ENCODE measurements at places on chromosomes 2 and 18.

GRCh38 chr2:156311976-156312375, 20.5 kb downstream of the NR4A2 start:
- DNase-seq, result no peak

DNA sequence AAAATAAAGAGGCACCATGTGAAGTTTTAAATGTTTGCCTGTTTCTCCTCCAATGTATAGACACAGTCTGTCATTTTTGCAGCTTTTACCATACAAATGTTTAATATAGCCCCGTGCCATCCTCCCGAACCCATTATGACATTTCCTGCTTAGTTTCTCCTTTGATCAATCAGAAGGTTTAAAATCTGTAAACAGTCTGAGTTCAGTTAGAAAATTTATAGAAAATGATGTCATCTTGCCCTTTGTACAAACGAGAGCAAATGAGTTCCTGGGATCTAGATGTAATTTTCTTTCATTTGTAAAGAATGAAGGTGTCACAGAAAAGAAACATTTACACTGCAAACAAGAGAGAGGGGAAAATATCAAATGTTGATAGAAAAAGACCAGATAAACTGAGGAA, 62.7 kb upstream of the NFU1 start:
- DNase-seq, result no peak

GRCh38 chr2:78541451-78542267, 483.8 kb upstream of the REG3G start:
- no peak for DNase-seq

- peak; percentile 29 for DNase-seq
Measured at GRCh38 chr18:12406371-12407111, 1.2 kb upstream of the PRELID3A start.

DNA sequence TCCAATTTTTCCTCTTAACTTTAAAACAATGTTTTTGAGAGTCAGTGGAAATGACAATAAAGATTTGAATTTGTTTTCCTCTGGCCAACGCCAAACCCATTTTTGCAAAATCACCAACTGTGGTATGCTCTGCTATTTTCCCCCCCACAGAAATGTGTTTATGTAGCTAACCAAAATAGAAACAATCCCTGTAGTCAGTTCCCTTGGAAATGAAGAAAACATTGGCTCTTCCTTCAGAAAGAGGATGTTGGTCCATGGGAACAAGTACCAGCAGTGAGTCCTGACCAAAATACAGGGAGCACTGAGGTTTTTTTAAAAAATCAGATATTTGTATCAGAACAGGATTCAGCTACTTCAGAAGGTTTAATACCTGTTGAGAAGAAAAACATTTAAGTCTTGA, 65.3 kb downstream of the SLC40A1 start:
- no peak for DNase-seq

DNA sequence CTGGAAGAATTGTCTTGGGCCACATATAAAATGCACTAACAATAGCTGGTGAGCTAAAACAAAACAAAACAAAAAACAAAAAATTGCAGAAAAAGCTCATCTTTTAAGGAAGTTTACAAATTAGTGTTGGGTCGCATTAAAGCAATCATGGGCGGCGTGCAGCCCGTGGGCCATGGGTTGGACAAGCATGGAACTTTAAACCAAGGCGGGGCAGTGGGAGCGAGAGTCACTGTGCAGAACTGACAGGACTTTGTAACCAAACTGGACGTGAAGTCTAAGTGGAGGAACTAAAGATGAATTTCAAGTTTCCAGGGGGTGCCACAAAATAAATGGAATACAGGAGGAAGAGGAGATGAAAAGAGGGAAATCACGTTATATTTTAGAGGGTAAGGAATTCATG, 80.7 kb downstream of the PSMG2 start:
- DNase-seq, result no peak

DNA sequence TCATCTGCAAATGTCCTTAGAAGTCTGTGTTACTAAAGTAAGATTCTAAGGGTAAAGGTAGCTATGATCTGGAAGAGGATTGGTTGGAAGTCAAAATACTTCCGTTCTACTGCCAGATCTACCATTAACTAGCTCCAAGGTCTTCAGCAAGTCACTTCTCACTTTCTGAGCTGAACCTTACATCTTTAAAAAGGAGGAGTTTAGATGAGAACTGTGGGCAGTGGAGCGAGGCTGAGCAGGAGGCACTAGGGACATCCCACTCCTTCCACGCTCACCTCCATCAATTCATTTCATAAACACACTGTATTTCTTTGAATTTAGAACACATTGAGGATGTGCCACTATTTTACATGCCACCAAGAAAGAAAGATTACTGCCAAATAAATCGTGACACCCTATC, 143.0 kb downstream of the ABCA12 start:
- DNase-seq, result no peak

GRCh38 chr18:66662632-66663031, 58.7 kb upstream of the CDH19 start:
- peak; percentile 6 for DNase-seq

- DNase-seq, result no peak
Measured at GRCh38 chr18:70536370-70537062, 247.7 kb downstream of the SOCS6 start.

GRCh38 chr18:39872651-39873050, 2082.4 kb upstream of the PIK3C3 start:
- DNase-seq, result no peak

- DNase-seq, result no peak
Measured at GRCh38 chr2:127640082-127641072, 5.6 kb upstream of the GPR17 start.

- DNase-seq, result no peak
Measured at GRCh38 chr18:55857956-55858355, 270.0 kb upstream of the TCF4 start.

DNA sequence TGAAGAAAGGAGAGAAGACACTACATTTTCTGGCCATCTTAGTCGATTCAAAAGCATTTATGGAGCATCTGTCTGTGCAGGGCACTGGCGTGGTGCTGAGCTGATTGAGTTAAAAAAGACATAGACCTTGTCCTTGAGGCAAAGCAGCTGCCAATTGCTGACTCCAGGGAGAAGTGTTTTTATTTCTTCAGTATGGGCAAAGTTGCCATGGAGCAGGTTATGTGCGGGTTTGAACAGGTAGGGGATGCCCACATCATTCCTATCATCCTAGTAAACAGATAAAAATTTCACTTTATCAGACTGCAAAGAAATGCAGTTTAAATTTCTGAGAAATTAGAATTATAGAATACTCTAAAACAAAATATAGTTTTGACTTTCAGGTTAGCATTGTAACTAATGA, 125.8 kb downstream of the NUP35 start:
- DNase-seq, result no peak

- DNase-seq, result peak; percentile 43
Measured at GRCh38 chr18:60892441-60892840, 440.8 kb upstream of the CDH20 start.

DNA sequence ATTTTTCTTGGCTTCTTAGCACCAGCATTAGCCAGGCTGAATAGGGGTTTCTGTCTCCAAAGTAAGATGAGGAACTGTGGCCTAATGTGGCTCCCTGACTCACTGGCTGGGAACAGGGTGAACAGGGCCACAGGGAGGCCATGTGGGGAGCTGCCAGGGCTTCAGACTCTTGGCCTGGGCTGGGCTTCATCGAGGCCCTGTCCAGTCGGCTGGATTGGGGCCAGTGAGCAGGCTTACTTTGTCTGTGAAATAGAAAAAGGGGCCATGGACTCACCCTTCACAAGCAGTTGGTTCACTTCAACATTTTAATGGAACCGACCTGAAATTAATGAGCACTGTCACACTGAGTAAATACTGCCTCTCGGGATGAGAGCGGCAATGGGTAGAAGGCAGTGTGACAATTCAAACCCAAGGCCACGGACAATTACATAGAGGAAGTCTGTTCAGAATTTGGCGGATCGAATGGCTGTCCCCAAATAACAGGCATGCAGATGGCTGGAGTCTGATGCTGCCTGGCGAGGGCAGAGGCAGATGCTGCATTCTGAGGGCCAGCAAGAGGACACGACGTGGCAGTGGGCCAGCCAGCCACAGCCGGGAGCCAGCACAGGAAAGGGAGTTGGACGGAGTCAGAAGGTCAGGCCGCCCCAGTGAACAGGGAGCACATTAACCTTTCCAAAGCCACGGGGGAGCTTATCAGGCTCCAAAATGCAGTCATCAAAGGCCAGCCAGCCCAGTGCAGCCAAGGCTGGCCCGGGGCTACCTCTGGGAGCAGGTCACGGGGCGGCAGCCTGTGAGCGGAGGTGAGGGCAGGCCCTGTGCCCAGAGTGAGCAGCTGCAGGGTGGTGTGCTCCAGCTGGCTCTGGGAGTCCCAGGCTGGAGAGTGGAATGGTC, 146.6 kb upstream of the REV1 start:
- no peak for DNase-seq

GRCh38 chr2:108612153-108612513, 77.9 kb downstream of the LIMS1 start:
- DNase-seq, result no peak

DNA sequence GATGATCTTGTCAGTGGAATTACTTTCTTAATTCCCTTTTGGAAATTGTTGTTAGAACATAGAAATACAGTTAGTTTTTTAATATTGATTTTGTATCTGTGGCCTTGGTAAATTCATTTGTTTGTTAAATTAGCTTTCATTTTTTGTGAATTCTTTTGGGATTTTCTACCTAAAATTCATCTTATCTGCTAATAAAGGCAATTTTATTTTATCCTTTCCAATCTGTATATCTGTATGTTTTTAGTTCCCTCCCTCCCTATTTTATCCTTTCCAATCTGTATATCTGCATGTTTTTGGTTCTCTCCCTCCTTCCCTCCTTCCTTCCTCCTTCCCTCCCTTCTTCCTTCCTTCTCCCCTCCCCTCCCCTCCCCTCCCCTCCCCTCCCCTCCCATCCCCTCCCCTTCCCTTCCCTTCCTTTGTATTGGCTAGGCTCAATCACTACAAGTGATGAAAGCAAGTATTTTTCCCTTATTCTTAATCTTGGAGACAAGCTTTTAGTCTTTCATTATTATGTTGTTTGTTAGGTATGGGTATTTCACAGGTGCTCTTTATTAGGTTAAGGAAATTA, 244.4 kb downstream of the ALK start:
- no peak for DNase-seq

DNA sequence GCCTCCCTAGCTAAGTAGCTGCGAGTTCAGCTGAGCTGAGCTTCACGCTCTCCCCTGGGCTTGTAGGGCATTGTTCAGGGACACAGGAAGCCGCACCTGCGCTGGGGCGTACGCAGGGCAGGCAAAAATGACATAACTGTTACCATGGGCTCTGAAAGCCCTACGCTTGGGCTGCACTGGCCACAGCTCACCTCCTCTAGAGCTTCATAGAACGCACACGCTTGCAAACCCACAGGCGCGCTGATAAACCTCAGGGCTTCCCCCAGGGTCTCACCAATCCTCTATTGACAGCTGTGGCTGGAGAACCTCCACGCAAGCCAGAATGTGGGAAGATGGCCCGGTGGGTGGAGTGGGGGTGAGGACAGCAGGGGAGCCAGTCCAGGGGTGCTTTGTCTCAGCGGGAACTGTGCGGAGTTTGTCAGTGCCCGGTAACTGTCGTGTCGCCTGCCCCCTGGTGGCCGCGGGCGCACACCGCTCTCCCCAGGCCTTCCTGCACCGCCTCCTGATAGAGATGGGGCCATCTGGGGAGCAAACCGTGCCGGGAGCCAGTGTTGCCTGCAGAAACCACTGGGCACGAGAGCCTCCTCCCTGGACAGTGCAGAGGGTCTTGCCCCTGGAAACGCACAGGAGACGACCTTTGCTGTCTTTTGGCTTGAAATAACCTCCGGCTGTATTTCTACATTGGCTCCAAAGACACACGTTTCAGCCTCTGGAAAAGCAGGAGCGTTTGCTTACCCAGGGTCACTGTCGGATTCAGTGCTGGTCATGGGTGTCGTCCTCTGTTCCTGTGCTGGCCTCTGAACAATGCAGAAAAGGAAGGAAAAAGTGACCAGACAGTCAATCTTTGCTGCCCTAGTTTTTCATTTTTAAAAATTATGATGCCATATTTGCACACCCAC, 17.0 kb upstream of the CIDEA start:
- DNase-seq, result peak; percentile 51

All from fibroblast of skin of right biceps (primary cell).